NCI-H1092 (cell line): ENCODE measurements at places on chromosomes 12 and 14.
A peak's percentile ranks its signal among the peaks of the same experiment; 100 is the strongest.

- no peak for DNase-seq
Observed at GRCh38 chr14:24990773-24991172, 59.2 kb downstream of the STXBP6 start.

- no peak for DNase-seq
Observed at GRCh38 chr12:53747095-53747494, 4.7 kb downstream of the CISTR start.

- DNase-seq = no peak
Observed at GRCh38 chr14:80233470-80234089, 22.3 kb upstream of the DIO2 start.

- no peak for DNase-seq
Observed at GRCh38 chr12:128690641-128691040, 133.1 kb downstream of the SLC15A4 start.

DNA sequence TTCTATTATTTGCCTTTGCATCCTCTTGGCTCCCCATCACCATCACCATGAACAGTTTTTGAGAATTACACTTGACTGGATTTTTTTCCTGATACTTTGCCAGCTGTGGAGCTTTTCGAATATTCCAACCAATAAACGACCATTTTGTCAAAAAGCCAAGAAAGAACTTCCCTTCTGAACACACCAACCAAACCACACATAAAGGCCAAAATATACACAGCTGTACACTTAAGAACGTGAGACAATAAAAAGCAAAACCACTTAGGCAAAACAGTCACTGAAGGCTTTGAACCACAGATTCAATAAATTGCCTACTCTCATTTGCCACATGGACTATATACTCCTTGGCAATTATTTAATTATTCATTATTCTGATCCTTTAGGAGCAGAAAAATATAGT is 1.1 kb downstream of the C14orf93 start:
- DNase-seq = peak; percentile 81

DNA sequence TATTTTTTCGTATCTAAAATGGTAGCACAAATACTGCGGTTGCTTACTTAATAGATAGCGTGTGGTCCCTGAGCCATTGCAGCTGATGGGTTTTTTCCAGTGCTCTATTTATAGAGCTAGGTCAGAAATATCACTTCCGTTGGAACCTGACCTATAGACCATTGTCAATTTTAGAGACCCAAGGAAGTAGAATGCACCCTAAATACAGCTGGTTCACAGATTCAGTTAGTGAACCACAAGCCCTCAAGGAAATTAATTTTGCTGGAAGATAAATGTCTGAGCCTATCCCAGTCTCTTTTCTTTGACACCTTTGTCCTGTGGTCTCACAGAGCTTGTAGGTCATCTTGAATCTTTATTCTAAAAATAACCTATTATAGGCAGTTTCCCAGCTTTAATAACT is 391.0 kb downstream of the ZFP36L1 start:
- no peak for DNase-seq

DNA sequence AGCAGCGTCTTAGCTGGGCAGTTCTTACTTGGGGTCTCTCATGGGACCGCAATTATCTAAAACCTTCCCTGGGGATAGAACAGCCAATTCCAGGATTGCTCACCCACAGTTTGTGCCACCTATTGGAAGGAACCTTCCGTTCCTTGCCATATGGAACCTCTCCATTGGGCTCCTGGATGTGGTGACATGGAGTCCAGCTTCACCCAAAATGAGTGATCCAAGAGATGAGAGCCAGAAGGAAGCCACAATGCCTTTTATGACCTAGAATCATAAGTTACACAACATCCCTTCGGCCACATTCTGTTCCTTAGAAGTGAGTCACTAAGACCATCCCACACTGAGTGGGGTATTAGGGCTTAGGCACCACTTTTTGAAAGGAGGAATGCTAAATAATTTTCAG is 164.4 kb downstream of the FBXL14 start:
- DNase-seq = no peak
